ENCODE measurements at places on chromosomes 2 and 18.

- no peak for ATAC-seq
Observed at GRCh38 chr2:63721082-63721424, 120.6 kb upstream of the UGP2 start.

DNA sequence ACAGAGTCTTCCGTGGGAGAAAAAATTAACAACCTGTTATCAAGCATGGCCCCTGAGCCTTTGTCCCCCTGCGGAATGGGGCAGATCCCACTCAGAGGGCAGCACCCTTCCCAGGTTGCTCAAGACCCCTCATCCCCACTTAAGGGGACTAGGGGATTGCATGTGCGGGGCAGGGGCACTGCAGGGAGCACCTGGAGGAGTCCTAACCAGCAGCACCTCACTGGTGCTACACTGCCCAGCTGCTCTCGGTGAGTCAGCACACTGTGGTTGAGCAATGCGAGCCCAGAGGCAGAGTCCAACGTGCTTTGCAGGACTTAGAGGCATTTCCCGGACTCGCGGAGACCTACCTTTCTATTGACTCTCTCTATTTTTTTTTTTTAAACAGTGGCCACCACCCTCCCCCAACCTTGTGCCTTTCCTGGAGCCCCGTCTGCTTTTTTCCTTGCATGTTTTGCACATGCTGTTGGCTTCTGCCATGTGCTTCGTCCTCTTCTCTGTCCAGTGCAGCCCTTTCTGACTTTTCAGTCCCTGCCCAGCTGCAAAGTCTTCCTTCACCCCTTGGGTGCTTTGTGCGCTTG, 74.0 kb downstream of the IL1R2 start:
- ATAC-seq = no peak

GRCh38 chr18:34880882-34881834, 160.1 kb upstream of the MAPRE2 start:
- ATAC-seq = no peak

- no peak for ATAC-seq
Observed at GRCh38 chr2:42107249-42108042, 59.6 kb downstream of the PKDCC start.

Measured in motor neuron (in vitro differentiated cells).